ENCODE measurements at places on chromosomes 6 and 20.

GRCh38 chr6:75852721-75853120, 103.7 kb downstream of the MYO6 start:
- no peak for DNase-seq

DNA sequence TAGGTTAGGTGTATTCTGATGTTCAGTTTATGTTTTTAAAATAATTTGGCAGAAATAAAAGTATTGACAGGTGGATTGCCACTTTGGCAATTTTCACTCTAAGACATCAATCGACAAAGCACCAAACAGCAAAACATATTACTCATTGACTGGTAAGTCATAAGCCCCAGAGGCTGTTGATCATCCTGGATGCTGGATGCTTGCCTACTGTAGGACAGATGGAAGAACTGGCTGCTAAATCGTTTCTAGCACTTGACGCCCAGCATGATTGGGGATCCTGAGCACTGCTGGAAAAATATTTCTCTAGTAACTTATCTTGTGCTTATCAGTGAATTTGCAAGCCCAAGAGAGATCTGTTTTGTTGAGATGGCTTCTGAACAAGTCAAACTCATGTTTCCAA, 1001.9 kb upstream of the FLRT3 start:
- no peak for DNase-seq

- DNase-seq, result no peak
These were observed at the start of gene GGTLC1 for GRCh38 chr20:23988561-23988960. Gene GGTLC1, minus strand, starts transcription at chr20:23988779. Its CDS starts 2,168 bp downstream, at chr20:23986611.

- DNase-seq, result no peak
These were observed 93.4 kb downstream of the HIVEP2 start for GRCh38 chr6:142851601-142852000.

Data from activated B cell treated with CpG ODN at 0.5 μM for 24 hours (primary cell).